ENCODE measurements at places on chromosomes 3 and 15. TPM values are rescaled to one million over a fixed set of nuclear protein-coding genes. Genes with fewer than 3 reads are reported as not detected.

DNA sequence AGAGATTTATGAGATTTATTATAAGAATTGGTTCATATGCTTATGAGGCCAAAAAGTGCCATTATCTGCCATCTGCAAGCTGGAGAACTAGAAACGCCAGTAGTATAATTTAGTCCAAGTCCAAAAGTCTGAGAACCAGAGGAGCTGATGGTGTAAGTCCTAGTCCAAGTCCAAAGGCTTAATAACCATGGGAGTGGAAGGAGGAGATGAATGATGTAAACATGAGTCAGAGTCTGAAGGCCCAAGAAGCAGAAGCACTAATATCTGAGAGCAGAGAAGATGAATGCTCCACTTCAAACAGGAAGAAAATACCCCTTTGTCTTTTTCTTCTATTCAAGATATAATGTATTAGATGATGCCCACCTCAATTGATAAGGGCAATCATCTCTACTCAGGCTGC, 185.7 kb downstream of the CGGBP1 start:
- peak; percentile 81 for DNase-seq

GRCh38 chr3:16999871-17000270, 115.1 kb downstream of the PLCL2 start:
- DNase-seq, result no peak

CHRM5 gene
- total RNA-seq, result not detected

TNNC1 gene
- total RNA-seq, result not detected

DNA sequence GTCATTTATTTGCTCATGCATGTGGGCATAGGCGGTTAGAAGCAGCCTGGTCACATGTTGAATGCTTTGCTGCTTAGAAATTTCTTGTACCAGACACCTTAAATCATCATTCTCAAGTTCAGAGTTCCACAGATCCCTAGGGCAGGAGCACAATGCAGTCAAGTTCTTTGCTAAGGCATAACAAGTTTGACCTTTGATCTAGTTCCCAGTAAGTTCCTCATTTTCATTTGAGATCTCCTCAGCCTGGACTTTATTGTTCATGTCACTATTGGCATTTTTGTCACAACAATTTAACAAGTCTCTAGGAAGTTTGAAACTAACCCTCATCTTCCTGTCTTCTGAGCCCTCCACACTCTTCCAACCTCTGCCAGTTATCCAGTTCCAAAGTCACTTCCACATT, 22.8 kb downstream of the HGD start:
- no peak for DNase-seq

- DNase-seq, result no peak
Measured at GRCh38 chr3:81242871-81243270, 518.6 kb downstream of the GBE1 start.

DNA sequence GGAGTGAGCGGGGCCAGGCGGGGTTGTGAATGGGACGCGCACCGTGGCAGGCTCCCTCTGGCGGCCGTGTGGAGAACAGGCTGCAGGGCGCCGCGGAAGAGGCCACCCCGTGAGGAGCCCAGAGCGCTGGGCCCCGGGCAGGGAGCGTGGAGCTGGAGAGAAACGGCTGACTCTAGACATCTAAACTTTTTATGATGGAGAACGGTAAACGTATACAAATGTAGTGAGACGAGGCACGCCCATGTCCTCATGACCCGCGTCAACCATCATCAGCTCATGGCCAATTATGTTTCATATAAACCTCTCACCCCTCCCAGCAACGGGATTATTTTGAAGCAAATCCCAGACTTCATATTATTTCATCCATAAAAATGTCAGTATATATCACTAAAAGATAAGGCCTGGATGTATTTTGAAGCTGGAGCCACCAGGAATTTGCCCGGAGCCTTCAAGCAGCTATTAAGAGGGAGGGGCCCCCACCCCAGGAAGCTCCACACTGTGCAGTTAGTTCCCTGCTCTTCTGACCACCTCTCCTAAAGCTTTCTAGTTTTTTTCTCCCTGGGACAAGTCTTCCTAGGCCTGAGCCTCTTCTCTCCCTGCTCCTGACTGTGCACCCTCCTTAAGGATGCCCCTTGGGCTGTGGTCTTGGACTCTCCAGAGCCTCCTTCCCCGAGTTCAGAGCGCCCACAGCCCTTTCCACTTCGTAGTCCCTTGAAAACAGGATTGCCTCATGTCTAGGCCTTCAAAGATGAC, 149.5 kb downstream of the SMAD6 start:
- peak; percentile 77 for DNase-seq

GPR62 gene
- not detected for total RNA-seq

ITPKA gene
- total RNA-seq, result 9.2 TPM

DNA sequence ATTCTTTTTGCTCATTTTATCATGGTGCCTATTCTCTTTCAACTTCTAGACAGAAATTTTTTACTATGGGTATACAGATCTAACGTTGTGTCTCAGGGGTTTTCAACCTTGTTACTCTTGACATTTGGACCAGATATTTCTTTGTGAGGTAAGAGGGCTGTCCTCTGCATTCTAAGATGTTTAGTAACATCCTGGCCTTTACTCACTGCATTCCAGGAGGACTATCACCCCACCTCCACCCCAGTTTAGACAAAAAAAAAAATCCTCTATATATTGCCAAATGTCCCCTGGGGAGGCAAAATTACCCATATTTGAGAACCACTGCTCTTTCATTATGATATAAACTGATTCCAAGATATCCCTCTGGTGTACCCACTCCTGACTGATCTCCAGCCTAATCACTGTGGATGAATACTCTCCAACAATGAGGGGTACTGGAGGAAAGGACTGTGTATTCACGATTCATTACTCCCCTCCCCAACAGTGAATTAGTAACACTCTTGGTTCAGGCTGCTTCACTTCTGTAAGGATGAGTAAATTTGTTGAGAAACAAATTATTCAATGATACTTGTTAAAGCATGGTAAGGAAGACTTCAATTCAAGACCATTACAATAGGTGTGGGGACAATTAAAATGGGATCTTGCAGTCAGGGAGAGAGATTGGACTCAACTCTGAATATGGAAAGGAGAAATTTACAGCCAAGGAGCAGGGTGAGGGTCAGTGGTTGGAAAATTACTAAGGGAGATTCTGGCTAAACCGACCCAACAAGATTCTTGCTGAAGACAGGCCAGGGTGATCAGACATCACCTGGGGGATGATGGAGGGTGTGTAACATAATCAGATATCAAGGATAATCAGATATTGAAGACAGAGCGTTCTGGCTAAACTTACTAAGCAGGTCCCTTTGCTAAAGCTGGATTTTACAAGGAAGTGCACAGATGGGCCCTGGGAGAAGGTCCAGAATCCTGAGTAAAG, 123.8 kb upstream of the DAZL start:
- peak; percentile 45 for DNase-seq

TM4SF18 gene
- total RNA-seq, result 5.2 TPM

DNA sequence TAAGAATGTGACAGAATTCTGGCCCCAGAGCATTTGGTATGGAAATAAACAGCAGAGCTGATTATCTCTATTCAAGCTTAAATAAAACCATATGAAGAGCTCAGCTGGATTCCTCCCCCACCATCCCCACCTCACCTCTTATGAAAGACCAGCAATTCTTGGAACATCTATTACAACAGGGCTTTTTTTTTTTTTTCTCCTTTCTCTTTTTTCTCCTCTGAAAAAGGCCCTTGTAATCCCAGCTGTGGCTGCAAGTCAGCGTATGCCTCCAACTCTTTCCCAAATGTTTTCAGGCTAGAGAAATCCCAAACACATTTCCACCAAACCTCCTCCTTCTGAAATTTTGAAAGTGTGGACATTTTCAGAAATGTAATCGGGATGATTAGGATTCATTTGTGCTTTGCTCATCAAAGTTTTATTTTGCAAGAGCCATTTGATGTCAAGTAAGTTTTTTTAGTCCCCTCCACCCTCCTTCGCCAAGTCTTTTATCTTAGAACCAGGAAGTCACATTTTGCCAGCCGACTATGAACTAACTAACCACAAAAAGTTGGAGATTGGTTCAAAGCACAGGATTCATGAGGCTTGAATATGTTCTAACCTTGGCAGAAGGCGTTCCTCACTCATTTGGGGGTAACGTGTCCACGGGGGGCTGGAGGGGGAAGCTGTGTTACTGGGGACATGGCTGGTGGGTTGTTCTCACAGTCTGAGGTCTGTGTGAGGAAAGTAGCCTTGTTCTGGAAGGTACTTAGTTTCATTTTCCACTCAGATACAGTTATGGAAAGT, 142.0 kb upstream of the PDZRN3 start:
- DNase-seq, result peak; percentile 79

IQCF5 gene
- total RNA-seq, result not detected

SYNPR gene
- not detected for total RNA-seq

- peak; percentile 20 for DNase-seq
Measured at GRCh38 chr15:88529021-88529630, 17.4 kb downstream of the DET1 start.

DNA sequence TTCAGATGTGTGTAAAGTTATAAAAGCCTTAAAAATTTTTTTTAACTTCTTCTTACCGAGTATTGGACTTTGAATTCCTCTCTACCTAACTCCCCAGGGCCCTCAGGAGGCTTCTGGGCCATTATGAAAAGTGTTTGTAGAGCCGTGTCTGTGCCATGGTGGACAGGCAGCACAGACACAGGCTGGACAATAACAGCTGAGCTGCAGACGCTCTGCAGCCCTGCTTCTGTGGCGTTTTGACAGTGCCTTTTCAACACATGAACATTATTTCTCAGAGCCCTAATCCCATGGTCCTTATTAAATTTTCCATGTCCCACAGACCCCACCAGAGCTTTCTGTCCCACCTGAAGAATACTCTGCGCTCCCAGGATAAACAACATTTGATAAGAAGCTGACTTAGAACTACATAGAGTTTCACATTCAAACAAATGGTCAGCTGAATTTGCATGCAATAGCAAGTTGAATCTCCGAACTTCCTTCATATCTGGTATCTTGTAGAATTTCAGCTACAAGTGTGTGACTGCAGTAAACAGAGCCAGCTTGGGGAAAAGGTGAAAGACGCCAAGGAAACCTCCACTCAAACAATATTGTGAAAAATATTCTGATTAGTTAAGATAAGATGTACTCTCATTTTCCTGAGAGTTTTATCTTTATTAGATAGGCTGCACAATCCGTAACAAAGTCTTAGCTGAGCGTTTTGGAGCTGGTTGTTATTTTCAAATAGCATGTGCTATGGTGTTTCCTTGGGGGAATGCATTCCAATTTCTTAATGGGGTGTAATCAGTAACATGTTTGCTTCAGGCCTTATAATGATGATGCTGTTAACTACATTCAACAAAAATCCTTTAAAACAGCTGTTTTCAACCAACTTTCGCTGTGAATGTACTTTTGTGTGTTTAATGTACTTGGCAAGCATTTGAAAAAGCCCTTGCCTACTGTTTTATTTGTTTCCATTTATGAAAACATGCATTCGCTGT, 378.2 kb downstream of the MECOM start:
- no peak for DNase-seq

DNA sequence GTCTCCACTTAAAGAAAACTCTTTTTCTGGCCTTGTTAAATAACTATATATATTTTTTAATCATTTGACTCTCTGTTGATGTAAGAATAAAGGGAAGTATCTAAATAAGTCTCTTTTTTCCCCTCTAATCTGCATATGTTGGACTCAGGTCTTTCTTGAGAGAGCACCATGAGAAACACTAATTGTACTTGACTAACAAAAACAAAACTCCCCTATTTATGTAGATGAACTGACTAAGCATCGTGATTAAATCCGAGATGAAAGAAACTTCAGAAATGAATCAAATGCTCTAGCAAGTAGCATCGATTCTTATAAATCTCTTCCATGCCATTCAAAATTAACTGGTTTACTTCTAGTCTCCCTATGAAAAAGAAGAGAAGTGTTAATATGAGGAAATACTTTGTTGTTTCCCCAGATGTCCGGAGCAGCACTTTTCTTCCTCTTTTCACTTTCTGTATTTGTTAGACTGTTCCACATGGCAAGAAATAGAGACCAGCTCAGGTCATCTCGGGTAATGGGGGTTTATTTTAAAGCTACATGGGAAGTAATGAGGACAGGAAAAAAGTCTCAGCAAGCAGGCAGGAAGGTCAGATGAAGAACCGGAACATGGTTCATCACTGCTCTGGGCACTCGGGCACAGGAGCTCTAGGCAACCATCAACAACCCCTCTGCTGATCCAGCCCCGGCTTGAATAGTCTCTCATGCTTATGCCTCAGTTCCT, 288.3 kb downstream of the CNTN6 start:
- no peak for DNase-seq

ZCWPW2 gene
- 0.20 TPM for total RNA-seq

DNA sequence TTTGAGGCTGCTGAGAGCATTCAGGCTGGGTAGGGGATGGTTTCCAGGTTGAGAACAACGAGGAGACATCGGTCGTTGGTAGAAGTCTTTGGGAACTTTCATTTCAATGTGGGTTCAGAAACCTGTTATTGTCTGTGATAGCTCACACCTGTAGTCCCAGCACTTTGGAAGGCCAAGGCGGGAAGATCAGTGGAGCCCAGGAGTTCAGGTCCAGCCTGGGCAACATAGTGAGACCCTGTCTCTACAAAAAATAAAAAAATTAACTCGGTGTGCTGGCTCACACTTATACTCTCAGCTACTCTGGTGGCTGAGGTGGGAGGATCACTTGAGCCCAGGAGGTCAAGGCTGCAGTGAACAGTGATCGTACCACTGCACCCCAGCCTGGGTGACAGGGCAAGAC, 988 bp upstream of the RNF168 start:
- DNase-seq, result no peak

TMEM158 gene
- total RNA-seq, result 160 TPM

GRCh38 chr3:184259396-184259877, 1.9 kb downstream of the CAMK2N2 start:
- DNase-seq, result no peak

DNA sequence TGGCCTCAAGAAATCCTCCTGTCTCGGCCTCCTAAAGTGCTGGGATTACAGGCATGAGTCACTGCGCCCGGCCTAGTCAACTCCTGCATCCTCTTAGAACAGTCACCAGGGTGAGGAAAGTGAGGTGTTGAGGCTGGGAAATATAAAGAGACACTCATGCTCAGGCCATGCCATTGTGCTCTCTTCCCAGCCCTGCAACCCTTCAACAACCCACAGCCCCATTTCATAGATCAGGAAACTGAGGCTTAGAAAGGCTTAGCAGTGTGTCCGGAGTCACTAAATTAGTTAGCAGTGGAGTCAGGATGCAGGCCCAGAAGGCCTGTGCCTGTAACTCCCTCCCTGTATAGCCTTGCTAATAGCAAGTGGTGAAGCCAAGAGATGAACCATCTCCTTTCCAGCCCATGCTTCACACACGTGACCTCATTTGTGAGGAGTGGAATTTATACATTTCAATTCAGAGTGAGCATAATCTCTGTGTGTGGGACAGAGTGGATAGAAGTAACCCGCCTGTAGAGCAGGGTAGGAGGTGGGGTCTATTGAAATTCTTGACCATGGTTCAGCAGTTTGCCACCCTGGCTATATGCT, 51.7 kb upstream of the USP3 start:
- DNase-seq, result no peak

DNA sequence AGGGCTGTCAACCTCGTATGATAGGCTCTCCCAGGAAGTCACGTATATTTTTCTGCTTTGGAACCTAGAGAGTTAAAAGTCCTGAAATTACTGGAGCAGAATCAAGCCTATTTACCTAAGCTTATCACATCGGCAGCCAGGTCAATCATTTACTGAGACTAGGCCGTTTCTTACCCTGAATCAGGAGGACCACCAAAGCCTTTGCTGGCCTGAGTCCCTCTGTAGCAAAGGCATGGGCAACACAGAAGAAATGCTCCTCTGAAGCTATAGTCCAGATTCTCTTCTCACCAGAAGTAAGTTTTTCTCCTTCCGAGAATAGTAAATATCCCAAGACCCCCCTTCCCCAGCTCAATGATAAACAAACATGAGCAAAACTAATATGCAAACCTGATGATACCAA, 125.9 kb upstream of the PHLDB2 start:
- no peak for DNase-seq

All from RPMI7951 (cell line).